ENCODE measurements at places on chromosomes 12 and 14. TPM values are rescaled to one million over a fixed set of nuclear protein-coding genes. Genes with fewer than 3 reads are reported as not detected.

DNA sequence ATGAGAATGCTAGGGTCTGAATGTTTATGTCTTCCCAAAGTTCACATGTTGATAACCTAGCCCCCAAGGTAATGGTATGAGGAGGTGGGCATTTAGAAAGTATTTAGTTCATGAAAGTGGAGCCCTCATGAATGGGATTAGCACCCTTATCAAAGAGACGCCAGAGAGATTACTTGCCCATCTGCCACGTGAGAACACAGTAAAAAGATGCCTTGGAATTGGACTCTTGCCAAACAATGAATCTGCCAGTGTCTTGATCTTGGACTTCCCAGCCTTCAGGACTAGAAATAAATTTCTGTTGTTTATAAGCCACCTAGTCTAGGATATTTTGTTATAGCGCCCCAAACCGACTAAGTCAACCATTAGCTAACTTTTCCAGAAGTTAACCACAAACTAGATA is 92.0 kb upstream of the SLC38A4 start:
- DNase-seq = no peak

Gene PMEL
- 0.16 TPM for total RNA-seq

DNA sequence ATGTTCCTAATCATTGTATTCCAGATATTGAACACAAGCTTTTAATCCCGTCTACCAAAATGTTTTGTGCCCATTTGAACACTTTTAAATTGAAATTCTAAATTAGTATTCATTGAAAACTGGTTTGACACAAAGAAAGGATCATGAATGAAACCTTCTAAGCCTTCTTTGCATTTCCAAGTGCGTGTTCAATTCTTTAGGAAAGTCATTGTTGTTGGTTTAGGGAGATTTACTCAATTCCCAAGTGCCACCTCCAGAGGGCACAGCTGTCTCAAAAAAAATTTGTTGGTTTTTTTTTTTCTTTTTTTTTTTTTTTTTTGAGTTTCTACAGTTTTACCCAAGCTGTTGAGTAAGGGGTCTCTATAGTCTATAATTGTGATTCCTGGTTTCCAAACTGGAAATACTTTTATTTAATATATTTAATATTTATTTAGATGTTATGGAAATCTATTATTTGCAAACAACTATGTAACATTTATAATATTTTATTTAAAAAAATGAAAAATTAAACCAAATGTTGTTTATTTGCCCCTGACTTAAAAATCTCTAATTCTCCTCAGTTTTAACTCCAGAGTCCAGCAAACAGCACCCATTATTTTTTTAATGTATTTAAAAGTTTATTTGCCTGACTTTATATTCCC is 79.9 kb downstream of the NEDD1 start:
- no peak for DNase-seq

Gene LRCOL1
- not detected for total RNA-seq

- DNase-seq = peak; percentile 58
Measured at GRCh38 chr12:120231316-120232011, 30.6 kb upstream of the RPLP0 start.

GRCh38 chr12:124369055-124369826 is 74.3 kb downstream of the RFLNA start:
- DNase-seq = peak; percentile 92

DNA sequence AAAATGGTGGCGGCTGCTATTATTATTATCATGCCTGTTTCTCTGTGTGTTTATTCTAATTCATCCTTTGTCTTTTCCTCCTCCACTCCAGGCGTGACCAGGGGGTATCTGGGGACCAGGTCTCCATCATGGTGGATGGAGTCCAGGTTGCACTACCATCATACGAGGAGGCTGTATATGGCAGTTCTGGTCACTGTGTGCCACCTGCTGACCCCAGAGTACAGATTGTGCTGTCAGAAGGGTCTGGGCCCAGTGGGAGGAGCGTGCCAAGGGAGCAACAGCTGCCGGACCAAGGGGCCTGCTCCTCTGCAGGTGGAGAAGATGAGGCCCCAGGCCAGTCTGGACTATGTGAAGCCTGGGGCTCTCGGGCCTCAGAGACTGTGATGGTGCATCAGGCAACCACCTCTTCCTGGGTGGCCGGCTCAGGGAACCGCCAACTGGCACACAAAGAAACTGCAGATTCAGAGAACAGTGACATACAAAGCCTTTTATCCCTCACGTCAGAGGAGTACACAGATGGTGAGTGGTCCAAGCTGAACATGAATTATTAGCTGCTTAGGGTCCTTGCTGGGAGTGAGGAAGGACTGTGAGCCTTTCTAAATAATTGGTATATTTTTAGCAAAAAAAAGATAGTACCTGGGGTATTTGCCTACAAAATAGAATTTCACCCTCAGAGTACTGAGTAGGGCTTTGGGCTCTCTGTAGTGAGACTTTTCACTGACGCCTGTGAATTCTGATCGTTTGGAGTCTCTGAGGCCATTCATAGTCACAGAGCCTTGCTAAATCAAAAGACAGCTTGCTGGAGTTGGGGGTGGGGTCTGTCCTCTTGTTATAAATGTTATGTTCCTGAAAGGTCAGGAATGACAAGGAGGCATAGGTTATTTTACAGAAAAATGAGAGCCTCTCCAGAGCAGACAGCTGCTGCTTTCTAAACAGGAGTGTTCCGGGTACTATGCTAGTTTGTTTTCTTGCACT is 58.1 kb upstream of the SRSF5 start:
- no peak for DNase-seq

DNA sequence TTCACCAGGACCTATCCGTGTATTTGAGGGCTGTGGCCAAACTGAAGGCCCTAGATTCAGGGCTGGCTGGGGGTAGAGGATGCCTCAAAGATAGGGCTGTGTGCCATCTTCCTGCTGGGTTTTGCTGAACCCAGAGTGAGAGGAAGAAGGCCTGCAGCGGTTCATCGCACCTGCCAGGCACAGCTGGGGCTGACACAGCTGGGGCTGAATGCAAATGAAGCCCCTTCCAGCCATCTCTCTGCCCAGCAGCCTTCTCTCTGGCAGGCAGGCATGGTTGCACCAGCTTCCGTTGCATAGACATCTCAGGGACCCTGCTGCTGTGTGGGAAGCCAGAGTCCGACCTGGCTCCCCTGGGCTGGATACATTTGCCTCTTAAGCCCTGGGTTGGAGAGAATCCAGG is 152.4 kb downstream of the TSPAN9 start:
- DNase-seq = no peak

- DNase-seq = no peak
Measured at GRCh38 chr12:23025372-23026016, 400.5 kb downstream of the ETNK1 start.

GRCh38 chr14:67538501-67538900 is 5.4 kb downstream of the PLEKHH1 start:
- DNase-seq = no peak

DNA sequence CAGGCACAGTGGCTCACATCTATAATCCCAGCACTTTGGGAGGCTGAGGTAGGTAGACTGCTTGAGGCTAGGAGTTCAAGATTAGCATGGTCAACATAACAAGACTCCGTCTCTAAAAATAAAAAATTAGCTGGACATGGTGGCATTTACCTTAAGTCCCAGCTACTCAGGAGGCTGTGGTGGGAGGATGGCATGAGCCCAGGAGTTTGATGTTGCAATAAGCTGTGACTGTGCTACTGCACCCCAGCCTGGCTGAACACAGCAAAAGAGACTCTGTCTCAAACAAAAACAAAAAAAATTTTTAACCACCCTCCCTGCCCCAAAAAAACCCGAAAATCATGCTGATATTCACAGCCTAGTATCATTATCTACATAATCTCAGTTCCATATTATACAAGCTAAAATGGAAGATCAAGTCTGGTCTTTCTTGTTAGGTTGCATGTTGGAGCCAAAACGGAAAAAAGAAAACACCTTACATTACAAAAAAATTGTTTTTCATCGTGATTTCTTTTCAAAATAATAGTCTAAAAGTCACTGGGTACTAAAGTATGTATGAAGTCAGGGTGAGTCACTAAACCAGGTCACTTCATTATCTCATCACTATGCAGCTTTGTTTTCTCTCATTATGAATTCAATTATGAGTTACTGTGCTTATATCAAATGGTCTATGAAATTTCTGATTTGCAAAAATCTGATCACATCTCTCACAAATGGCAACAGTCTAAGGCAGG is 13.8 kb downstream of the GXYLT1 start:
- DNase-seq = no peak

Gene CREBL2
- total RNA-seq = 14.9 TPM

DNA sequence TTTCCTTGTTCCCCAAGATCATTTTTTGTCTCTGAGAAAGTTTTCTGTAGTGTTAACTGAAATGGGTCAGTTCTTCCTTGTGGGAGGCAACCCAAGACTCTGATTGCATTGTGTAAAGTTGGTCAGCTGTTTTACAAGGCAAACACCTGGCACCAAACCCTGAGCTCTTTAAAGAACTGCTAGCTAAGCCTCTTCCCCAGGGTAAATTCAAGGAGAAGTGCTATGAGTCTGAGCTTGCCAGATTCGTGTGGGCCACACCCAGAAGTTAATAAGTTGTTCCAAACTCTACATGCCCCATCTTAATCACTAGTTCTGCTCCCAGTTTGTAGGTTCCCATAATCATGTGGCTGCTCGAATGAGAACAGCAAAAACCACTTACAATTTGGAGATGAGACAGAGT is 214.5 kb downstream of the BTG1 start:
- no peak for DNase-seq

DNA sequence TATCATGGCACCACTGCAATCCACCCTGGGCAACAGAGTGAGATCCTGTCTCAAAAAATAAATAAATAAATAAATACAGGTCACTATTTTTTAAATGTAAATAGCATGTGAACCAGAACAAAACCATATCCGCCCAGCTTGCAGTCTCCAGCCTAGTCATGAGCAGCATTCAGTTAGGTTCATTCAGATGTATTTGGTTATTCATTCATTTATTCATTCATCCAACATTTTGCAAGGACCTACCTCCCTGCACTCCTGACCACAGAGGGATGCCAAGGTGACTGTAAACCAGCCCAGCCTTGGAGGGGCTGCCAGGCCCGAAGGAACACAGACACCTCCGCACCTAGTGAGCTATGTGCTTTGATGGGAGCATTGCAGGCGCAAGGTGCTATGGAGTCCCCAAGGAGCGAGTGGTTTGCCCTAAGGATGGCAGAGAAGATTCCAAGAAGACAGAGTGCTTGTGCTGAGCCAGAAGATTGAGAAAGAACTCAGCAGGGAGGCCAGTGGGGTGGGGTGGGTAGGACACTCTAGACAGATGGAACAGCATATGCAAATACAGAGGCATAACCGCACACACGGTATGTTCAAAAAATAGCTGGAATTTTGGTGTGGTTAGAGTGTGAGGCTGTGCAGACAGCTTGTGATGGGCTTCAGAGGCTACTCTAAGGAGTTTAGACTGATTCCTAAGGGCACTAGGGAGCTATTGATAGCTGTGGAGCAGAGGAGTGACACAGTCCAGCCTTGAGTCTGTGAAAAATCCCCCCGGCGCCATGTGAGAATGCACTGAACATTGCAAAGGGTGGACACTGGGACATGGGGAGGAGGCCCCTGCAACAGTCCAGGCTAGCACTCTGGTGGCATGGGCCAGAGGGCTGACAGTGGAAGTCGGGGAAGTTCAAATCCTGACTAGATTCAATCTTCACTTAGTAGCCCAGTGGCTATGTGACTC is 11.7 kb downstream of the DTX1 start:
- no peak for DNase-seq

GRCh38 chr12:106710143-106710893 is 64.2 kb upstream of the RIC8B start:
- no peak for DNase-seq

DNA sequence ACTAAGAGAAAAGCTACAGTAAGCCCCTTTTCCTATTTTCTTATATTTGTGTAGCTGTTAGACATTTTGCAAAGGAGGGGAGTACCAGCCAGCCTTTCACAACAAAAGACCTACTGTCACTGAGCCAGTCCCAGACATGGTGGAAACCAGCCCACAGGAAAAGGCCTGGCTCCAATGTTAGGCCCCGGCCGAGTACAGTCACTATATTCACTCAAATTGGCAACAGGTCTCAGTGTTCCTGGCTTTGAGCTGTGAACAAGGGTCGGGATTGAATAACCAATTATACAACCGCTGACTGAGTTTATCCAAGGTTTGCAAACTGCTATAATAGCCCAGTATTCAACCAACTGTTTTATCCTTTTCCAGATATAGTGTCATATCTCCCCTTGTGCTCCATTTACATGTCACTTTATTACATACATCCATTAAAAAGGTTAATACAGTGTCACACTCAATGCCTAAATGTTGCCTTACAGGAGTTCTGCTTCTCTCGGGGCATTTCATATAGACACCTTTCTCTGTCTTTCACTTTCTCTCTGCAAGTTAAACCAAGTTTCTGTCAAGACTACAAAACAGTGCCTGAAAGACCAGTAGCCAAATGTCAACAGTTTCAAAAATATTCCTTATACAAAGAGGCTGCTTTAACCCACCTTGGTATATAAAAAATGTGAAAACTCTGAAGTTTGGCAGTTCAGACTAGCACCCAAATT is 178.1 kb downstream of the SOX5 start:
- DNase-seq = peak; percentile 48

GRCh38 chr14:54278087-54278486 is 118.7 kb upstream of the CDKN3 start:
- DNase-seq = no peak

- no peak for DNase-seq
Measured at GRCh38 chr12:128314611-128315010, 47.6 kb downstream of the TMEM132C start.

GRCh38 chr12:46874642-46875041 is 48.8 kb upstream of the SLC38A4 start:
- DNase-seq = peak; percentile 40

Data from left ventricle myocardium inferior (tissue), 1 donor.